Gastroesophageal sphincter (tissue), 4 donors: ENCODE measurements at places on chromosomes 5 and 9. TPM values are rescaled to one million over a fixed set of nuclear protein-coding genes. Genes with fewer than 3 reads are reported as not detected.

Gene WWC1
- 1.1 TPM for total RNA-seq

Gene INSL6
- not detected for total RNA-seq

Gene AHRR
- total RNA-seq, result 0.62 TPM

Gene RALGDS
- total RNA-seq, result 53.0 TPM

Gene F2RL2
- 2.4 TPM for total RNA-seq

Gene ORM2
- not detected for total RNA-seq

Gene SLC46A2
- not detected for total RNA-seq

Gene SET
- 355 TPM for total RNA-seq

Gene SLC25A2
- total RNA-seq, result not detected

Gene MELK
- total RNA-seq, result 0.13 TPM

Gene ROR2
- 65.3 TPM for total RNA-seq

Gene MYO10
- total RNA-seq, result 6.9 TPM

Gene ZNF366
- 4.5 TPM for total RNA-seq

Gene TTC39B
- 9.0 TPM for total RNA-seq

Gene ADAMTSL2
- 2.0 TPM for total RNA-seq

Gene RAI14
- 45.8 TPM for total RNA-seq

Gene BAAT
- total RNA-seq, result not detected

Gene EQTN
- total RNA-seq, result 1.2 TPM

Gene TSSK1B
- not detected for total RNA-seq

Gene ZNF618
- 6.2 TPM for total RNA-seq
